ENCODE measurements at places on chromosomes 3 and 15.

DNA sequence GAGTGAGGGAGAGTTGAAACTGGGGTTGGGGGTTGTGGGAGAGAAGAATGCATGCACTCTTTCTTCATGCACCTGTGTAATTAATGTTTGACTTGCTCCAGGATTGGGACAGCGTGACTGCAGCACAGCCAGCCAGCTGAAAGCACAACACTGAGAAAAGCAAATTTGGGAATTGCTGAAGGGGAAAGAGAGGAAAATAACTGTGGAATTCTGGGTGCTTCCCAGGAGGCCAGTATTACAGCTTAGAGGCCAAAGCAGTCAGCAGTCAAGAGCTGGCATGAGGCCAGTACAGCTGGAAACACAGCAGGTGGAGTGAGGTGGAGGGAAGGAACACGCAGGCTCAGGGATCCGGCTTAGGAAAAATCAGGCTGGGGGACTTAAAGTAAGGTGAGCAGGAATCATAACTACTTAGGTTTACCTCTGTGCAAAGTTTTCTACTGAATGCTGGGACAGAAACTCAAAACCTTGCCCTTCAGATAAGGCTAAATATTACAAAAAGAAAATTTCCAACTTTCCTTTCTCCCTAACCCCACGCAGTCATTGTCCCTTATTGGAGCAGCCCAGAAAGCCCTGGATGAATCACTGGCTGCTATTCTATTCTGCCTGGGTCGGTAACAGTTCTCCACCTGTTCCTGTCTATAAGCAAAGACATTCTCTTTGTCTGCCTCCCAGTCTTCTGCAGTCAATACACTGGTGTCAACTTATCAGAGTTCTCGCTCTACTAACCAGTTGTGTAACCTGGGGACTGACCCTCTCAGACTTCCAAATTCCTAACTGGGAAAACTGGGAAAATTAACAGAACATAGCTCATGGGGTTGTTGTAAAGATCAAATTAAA, 167.2 kb downstream of the MAGI1 start:
- DNase-seq = no peak

DNA sequence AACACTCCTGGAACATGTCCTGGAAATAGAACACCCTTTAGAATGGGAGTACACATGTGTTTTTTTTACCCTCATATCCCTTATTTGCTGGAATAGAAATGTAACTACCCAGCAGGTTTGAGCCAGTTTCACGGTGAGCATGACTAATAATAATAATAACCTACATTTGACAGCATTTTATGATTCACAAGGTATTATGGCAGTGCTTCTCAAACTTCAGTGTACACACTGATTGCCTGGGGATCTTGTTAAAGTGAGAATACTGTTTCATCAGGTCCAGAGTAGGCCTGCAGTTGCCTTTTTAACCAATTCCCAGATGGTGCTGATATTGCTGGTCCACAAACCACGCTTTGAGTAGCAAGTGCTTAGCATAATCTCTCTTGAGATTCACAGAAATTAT, 63.9 kb downstream of the NFKBIZ start:
- no peak for DNase-seq

DNA sequence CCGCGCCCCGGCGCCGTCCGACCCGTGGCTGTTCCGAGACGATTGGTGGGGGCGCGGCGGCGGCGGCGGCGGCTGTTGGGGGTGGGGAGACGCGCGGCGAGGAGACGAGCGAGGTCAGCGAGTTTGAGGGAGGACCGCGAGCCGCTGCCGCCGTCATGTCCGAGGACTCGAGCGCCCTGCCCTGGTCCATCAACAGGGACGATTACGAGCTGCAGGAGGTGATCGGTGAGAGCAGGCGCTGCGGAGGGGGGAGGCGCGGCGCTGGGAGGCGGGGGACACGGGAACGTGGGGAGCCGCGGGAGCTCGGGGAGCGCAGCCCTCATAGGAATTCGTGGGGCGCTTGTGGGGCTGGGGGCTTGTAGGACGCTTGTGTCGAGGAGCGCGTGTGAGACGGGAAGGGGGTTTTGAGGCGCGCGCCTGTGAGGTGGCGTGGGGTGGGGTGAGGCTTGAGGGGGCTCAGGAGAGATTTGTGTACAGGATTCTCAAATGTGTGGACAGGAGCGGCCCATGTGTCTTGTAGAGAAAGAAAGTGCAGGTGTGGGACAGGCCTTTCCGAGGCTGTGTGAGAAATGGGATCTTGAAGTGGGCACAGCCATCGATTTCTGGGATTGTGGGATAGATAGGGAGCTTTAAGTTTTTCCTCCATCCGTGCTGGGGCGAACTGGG, 518 bp downstream of the OXSR1 start:
- DNase-seq = no peak

GRCh38 chr3:44208086-44208485, 33.6 kb upstream of the TOPAZ1 start:
- DNase-seq = no peak

DNA sequence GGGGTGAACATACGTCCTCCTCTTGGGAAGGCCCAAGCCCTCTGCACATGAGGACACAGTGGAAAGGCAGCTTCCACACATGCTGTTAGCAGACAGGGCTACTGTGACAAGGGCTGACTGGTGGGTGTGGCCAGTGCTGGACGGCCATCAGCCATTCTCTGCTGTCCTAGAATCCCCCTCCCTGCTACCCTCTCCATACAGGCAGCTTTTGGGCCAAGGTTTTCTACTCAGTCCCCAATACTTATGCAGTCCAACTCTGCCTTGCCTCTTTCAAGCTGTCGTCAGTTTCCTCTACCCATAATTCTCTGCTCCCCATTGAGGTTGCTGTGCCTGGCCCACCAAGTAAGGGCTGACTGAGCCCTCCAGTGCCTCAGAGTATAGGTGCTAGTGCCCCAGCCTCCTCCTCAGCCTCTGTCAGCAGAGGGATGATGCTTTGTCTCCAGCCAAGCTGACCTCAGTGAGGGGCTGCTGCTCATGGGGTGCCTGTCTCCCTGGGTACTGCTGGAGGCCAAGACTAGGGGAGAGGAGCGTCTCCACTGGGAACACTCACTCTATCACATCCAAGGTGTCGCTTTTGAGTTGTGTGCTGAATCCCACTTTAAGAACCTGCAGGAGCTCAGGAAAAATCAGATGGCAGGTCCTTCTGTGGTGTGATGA, 2.8 kb downstream of the LOXL1 start:
- DNase-seq = no peak

- DNase-seq = no peak
Measured at GRCh38 chr3:53216723-53217122, 39.1 kb downstream of the TKT start.

DNA sequence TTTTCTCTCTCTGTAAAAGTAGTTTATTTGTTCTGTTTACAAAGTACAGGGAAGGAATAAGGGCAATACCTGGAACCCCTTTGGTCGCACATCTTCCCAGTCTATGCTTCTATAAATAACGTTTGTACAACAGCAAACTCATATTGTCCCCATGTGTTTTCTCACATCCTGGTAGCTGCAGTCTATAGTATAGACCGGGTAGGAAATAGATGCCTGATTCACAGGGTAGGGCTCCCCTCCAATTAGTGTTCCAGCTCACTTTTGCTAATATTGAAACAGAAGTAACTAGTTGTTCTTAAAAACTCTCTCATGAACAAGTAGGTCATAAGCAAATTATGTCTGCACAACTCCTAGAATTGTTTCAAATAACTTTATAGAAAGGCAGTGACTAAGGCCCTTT, 17.7 kb downstream of the ATG7 start:
- no peak for DNase-seq

GRCh38 chr15:63156755-63157117, 541 bp downstream of the RPS27L start:
- DNase-seq = peak; percentile 8

GRCh38 chr3:169992781-169993180, 26.2 kb downstream of the SEC62 start:
- no peak for DNase-seq

- no peak for DNase-seq
Measured at GRCh38 chr3:49388289-49388820, 23.4 kb downstream of the RHOA start.

DNA sequence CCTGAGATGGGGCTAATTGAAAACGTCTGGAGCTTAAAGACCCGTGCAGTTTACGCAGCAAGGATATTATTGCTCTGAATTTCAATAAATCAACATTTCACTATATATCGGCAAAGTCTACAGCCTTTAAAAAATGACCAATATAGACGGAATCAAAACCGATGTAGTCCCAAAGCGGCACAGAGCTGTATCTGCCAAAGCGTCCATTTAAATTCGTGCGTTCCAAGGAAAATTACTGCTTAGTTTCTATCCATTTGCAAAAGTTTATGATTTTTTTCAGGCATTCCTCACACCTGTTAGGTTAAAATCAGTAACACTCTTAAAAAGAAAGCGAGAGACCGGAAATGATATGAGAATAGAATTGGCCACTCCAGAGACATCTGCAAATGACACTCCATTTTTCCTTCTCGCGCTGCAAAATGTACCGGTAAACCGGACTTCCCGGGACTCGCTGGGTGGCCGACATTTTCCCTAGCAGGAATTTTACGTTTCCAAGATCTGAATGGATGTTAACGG, 777 bp upstream of the EIF4A2 start:
- DNase-seq = no peak

- DNase-seq = no peak
Measured at GRCh38 chr3:9810433-9810770, 340 bp downstream of the TTLL3 start.

- DNase-seq = no peak
Measured at GRCh38 chr3:124298301-124298700, 306.4 kb upstream of the ROPN1 start.
